Central memory CD8-positive, alpha-beta T cell (primary cell): ENCODE measurements at places on chromosomes 12 and 14.
A peak's percentile ranks its signal among the peaks of the same experiment; 100 is the strongest.

DNA sequence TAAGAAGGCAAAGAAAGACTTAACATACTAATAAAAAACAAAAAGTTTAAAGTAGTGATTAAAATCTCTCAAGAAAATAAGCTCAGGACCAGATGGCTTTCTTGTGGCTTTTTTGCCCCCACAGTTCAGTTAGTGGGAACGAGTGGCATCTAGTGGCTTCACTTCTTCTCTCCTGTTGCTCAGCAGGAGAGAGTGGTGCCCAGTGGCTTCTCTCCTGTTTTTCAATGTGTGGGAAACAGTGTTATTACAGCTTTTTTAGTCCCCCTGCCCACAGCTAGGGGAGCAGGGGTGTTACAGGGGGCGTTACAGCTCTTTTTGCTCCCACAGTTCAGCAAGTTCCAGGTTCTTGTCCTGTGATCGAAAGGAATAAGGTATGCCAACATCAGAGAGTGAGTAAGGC is 135.2 kb downstream of the RERGL start:
- no peak for DNase-seq
- H3K4me1 ChIP-seq: no peaks in the 10 kb centered on the region
- H3K27me3 ChIP-seq: no peaks in the 10 kb centered on the region
- H3K4me3 ChIP-seq: no peak overlapping the region
- no peaks in the 10 kb centered on the region for H3K36me3 ChIP-seq
- H3K27ac ChIP-seq: no peak overlapping the region

GRCh38 chr14:103563226-103563620 is 463 bp downstream of the COA8 start:
- peaks cover 48% of the 10 kb centered on the region for H3K4me1 ChIP-seq
- no peaks in the 10 kb centered on the region for H3K27me3 ChIP-seq
- DNase-seq: no peak
- peak overlapping the region; percentile 79 for H3K27ac ChIP-seq
- peak overlapping the region; percentile 92 for H3K4me3 ChIP-seq

DNA sequence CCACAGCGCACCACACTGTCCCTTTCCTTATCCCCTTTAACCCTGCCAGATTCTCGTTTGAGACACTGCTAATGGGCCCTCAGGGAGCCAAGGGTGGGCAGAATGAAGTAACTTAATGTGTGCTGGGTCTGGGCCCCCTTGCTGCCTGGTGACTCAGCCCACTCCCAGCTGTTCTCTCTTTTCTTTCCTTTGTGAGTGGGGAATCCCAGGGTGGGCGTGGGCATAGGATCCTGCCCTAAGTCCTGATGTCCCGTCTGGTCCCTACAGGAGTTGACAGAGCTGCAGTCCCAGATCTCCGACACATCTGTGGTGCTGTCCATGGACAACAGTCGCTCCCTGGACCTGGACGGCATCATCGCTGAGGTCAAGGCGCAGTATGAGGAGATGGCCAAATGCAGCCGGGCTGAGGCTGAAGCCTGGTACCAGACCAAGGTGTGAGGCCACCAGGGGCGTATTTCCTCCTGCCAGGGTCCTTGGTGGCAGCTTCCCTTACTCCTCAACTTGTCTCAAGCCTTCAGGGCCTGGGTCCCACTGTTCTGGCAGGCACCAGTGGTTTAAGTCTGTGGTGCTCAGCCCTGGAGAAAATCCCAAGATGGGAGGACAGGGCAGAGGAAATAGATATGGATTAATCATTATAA is 8.3 kb downstream of the KRT7 start:
- H3K4me1 ChIP-seq: peaks cover 13% of the 10 kb centered on the region
- peaks cover 1% of the 10 kb centered on the region for H3K36me3 ChIP-seq
- no peak for DNase-seq
- no peak overlapping the region for H3K27ac ChIP-seq
- no peak overlapping the region for H3K4me3 ChIP-seq

GRCh38 chr12:87870493-87871460 is 158.4 kb downstream of the C12orf50 start:
- no peaks in the 10 kb centered on the region for H3K27me3 ChIP-seq
- no peak for DNase-seq
- no peak overlapping the region for H3K27ac ChIP-seq

GRCh38 chr14:50083467-50084337 is 32.7 kb downstream of the VCPKMT start:
- H3K36me3 ChIP-seq: peaks cover 28% of the 10 kb centered on the region
- H3K27ac ChIP-seq: peak overlapping the region; percentile 94
- peaks cover 68% of the 10 kb centered on the region for H3K4me1 ChIP-seq
- peak; percentile 31 for DNase-seq
- no peaks in the 10 kb centered on the region for H3K27me3 ChIP-seq

GRCh38 chr12:14845350-14845750 is 2.0 kb upstream of the ART4 start:
- H3K4me3 ChIP-seq: no peak overlapping the region
- DNase-seq: peak; percentile 30
- no peak overlapping the region for H3K27ac ChIP-seq
- peaks cover 6% of the 10 kb centered on the region for H3K4me1 ChIP-seq
- peaks cover 4% of the 10 kb centered on the region for H3K36me3 ChIP-seq
- H3K27me3 ChIP-seq: peaks cover 6% of the 10 kb centered on the region
